Tibial nerve (tissue), 4 donors: ENCODE measurements at places on chromosomes 6 and 20. TPM values are rescaled to one million over a fixed set of nuclear protein-coding genes. Genes with fewer than 3 reads are reported as not detected.

Gene LST1
- total RNA-seq: 22.7 TPM

Gene CST4
- total RNA-seq: not detected

Gene PERP
- total RNA-seq: 27.8 TPM

Gene NFKBIL1
- total RNA-seq: 28.6 TPM

Gene CALHM6
- 0.60 TPM for total RNA-seq

Gene COL10A1
- total RNA-seq: 0.42 TPM
